K562 (cell line): ENCODE measurements at places on chromosomes 13 and 19. TPM values are rescaled to one million over a fixed set of nuclear protein-coding genes. Genes with fewer than 3 reads are reported as not detected.

Gene KLK14
- polyA plus RNA-seq = not detected in 2 replicates

Gene IGFL3
- not detected in 2 replicates for polyA plus RNA-seq

DNA sequence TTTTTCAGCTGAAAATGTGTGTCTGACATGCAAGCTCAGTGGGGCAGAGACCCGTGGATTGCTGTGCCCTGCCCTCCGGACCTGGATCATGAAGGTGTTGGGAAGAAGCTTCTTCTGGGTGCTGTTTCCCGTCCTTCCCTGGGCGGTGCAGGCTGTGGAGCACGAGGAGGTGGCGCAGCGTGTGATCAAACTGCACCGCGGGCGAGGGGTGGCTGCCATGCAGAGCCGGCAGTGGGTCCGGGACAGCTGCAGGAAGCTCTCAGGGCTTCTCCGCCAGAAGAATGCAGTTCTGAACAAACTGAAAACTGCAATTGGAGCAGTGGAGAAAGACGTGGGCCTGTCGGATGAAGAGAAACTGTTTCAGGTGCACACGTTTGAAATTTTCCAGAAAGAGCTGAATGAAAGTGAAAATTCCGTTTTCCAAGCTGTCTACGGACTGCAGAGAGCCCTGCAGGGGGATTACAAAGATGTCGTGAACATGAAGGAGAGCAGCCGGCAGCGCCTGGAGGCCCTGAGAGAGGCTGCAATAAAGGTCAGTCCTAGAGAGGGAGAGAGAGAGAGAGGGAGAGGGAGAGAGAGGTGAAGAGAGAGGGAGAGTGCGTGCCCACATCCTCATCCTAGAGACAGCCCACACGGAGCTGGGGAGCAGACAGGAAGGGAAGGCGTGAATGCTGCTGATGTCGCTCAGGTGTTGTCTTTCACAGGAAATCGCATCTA, 5.1 kb upstream of the DCUN1D2 start:
- DNase-seq = no peak

- DNase-seq = no peak
These were observed 464.4 kb downstream of the ITGBL1 start for GRCh38 chr13:101916775-101917474.
